ENCODE measurements at places on chromosomes 2 and 18.

GRCh38 chr2:10499911-10500521 lies 51.9 kb upstream of the ODC1 start:
- DNase-seq, result no peak

DNA sequence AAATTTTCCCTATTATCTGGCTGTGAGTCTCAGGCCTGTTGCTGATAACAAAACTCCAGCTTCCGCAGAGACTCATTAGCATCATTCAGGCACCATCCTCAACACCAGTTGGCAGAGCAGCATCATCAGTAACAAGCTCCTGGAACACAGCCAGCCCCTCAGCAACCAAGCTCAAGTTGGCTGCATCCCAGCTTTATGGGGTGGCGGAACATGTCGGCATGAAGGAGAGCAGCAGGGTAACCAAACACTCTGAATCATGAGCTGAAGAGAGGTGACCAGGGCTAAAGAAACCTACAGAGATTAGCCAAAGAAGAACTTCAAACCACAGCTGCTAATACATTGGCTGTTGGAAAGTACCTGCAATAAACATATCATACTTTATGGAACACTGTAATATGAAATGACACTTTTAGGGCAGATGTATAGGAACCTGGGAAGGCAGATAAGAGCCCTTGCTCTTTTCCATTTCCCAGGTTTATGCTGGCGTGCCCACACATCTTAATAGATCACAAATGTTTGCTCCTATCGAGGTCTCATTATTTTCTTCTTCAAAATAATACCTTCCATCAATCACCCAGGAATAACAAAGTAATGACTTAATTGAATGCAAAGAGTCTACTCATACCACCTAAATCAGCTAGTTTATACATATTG lies 63.8 kb downstream of the PDE11A start:
- DNase-seq, result no peak

DNA sequence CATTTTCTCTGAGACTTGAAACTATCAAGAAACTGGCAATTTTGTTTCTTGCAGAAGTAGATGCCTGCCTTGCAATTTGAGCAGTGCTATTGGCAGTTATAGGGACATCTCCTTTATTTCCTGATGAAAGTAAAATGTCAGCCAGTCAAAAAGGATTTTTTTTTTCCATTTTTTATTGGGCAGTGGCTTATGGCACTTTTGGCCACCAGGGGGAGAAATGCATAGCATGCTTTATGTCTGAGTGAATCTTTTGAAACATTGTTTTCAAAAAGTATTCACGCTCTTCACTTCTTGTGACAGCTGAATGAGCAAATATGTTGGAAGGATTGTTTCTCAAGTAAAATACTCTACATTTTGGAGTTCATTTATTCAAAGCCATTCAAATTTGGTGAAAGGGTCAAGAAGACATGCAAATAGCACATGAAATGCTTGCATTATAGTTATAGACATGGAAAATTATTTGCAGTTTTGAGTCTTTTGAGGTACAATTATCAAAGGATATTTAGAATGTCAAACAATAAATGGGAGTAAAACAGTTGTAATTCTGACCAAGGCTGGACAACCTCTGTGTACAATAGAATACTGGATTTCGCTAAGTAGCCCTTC lies 491.0 kb downstream of the CDH2 start:
- no peak for DNase-seq

GRCh38 chr18:12779043-12779442 lies 76.2 kb downstream of the PSMG2 start:
- no peak for DNase-seq

GRCh38 chr2:232369126-232369951 lies 9.2 kb upstream of the ALPP start:
- DNase-seq, result no peak

- no peak for DNase-seq
These were observed 51.2 kb downstream of the SLC4A1AP start for GRCh38 chr2:27714851-27715291.

DNA sequence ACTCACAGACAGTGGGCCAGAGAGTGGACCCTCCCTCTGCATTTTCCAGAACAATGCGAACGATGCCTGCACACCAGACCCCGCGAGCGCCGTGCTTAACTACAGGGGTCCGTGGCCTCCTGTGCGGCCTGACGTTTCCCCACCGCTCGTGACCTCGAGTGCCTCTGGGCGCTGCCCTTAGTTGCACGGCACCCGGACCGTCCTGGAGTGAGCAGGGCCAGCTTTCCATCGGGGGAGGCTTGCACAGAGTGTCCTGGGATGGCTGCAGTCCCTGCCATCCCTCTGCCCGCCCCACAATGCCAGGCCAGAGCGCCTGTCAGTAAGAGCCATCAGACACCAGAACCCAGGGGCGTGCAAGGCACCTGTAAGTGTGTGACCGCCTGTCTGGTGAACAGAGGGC lies 217.0 kb downstream of the TWIST2 start:
- DNase-seq, result no peak

DNA sequence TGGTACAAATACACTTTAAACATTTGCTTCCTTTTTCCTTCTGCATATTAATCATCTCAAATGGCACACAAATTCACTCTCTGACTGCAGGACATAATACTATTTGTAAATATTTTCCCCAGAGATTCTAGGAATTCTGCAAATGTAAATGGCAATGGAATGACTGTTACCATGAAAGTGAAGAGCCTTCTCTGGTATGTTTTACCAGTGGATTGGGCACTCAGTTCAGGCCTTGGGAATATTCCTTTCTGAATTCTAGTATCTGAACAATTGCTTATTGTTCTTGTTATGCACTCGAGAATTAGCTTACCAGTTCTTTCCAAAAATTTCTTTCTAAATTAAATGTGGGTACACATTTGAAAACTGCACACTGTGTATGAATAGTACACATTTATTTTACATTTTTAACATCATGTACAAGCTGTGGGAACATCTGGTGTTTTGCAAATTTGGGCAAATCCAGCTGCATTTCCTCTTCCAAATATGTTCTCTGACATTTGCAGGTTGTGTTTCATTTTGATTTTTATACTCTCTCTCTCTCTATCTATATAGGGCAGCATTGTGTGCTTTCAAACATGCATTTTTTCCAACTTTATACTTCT lies 289.1 kb downstream of the NBAS start:
- DNase-seq, result no peak

DNA sequence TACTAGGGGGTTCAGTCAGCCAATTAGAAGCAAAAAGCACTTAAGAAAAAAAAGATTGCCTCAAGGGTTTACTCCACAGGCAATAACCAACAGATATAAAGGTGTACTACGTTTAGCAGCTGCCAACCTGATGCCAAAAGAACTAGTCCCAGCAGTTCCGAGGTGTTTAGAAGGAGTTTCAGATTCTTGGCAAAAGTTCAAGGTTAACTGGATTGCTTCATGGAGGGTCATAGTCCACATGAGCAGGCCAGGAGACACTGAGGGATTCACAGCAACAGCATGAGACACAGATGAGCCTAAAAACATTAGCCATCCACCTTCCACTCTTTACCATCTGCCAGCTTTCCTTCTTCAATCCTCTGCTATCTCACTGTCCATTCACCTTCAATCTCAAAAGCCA lies 4.9 kb upstream of the DNAH7 start:
- DNase-seq, result no peak

- no peak for DNase-seq
These were observed 7.1 kb downstream of the CCNYL1 start for GRCh38 chr2:207718521-207718920.

GRCh38 chr2:152585830-152586484 lies 131.3 kb downstream of the PRPF40A start:
- DNase-seq, result no peak

DNA sequence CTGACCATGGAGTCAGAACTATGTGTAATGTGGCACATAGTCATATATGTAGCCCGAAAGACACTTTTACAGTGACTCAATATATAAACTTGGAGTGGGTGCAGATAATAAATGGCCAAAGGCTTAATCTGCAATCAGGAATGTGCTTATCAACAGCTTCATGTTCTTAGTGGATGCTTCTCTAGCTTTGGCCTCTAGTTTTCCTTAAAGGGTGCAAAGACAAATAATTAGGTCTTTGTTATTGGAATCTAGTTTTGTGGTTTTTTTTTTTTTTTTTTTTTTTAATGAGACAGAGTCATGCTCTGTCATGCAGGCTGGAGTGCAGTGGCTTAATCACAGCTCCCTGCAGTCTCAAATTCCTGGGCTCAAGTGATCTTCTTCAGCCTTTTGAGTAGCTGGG lies 625.6 kb downstream of the EPHA4 start:
- DNase-seq, result no peak

DNA sequence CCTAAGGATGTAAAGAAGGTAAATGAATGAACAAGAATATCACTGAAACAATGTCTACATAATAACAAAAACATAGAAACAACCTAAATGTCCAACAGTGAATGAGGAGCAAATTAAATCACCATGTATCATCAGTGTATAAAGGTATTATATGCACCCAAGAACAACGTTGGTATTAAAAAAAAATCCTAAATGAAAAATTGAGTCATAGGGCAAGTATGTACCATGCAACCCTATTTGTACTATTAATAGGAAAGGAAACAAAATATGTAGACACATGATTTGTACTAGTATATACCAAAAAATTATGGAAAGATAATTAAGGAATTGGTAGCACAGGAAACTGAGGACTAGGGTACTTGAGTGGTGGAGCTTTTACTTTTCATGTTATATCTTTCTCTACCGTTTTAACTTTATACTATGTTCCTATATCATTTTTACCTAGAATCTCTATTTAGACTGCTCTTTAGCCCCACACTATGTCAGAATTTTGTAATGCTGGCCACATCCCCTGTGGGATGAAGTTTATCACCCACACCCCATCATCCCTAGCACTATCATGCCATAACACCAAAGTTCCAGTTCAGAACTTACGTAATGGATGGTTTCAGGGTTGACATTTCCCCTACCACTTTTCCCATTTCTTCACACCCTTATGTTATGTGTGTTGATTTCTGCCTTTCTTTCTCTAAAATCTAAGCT lies 25.6 kb downstream of the IKZF2 start:
- DNase-seq, result no peak

GRCh38 chr2:217854684-217855420 lies 147.9 kb downstream of the TNS1 start:
- no peak for DNase-seq

- no peak for DNase-seq
These were observed 69.2 kb upstream of the HNRNPA3 start for GRCh38 chr2:177143444-177143843.

- DNase-seq, result no peak
These were observed 324.0 kb upstream of the UBE2E3 start for GRCh38 chr2:180656455-180656847.

DNA sequence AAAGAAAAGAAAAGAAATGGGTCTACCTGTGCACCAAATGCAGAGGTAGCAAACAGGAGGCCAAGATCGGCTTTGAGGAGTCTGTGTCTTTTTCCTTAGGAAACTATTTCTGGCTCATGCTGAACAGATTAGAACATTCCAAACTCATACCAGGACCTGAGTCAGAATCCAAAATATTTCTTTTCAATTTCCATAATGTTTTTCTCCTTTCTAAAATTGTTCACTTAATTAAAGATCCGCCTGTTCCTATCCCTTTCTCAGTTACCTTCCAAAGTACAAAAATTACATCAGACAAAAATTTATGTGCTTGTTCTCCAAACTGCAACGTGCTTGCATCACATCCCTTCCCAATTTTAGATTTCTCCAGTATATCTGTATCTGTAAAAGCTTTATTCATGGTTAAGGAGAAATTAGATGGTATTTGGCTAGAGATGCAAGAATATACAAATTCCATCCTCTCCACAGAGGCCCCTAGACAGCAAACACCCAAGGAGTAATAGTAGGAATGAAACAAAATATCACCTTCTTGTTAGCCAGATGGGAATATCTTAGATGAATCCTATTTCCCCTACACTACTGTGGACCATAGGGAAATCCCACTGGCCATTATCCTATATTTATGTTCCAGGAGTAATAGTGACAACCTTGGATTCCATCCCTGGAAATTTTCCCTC lies 130.6 kb downstream of the LNPK start:
- no peak for DNase-seq

GRCh38 chr2:151933266-151933804 lies 105.1 kb upstream of the ARL5A start:
- no peak for DNase-seq

DNA sequence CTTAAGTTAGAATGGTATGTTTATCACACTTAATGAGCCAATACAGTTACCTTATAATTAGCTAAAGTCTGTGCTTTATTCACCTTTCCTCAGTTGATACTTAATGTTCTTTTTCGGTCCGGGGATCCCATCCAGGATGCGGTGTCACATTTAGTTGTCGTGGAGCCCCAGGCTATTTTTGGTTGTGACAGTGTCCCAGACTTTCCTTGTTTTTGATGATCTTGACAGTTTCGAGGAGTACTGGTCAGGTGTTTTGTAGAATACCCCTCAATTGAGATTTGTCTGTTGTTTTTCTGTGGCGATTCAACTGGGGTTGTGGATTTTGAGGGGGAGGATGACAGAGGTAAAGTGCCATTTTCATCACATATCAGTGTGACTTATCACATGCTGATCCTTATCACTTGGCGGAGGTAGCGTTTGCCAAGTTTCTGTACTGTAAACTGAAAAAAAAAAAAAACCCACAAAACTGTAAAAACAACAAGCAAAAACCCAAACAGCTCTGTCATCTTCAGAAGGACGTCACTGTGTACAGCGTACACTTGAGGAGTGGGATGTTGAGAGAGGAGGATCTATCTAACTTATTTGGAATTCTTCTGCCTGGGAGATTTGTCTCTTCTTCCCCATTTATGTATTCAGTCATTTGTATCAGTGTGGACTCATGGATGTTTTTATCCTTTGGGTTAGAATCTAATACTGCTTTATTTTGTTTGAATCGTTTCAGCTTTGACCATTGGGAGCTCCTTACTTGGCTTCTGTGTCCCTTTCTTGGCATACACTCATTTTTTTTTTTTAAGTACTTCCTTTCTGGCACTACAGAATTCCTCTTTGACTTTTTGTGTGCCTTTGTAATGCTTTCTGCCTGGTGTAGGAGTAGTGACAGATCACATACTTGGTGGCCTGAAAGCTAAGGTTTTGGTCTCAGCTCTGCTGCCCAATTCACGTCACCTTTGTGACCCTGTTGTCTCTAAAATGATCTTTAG lies 68.1 kb downstream of the FMNL2 start:
- DNase-seq, result no peak

DNA sequence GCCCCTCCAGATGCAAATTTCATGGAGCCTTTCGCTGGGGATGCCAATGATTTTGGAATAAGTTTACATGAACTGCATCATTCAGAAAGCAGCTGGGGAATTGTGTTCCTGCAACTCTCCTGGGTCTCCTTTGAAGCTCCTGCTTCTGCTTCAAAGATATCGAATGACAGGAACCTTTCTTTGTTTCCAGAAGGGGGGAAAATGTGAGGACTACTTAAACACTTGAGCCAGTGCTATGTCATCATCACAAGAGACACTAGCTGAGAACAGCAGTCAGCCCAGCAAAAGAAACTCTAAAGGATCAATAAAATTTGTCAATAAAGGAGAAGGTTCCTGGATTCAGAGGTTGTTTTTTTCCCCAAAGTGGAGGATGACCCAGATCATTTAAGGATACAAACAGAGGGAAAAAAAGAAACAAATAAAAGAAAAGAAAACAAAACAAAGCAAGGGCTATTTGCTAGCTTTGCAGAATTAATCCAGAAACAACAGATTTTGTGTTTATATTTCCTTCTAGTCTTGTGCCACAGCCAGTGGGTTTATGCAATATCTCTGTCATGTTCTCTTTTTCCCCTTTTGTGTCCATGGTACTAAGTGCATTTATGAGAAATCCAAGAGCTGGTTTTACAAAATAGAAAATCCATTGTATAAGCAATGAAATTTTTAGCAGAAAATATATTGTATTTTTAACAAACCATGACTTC lies 463.7 kb downstream of the CDH2 start:
- no peak for DNase-seq
